ENCODE measurements at places on chromosomes 7 and 10. TPM values are rescaled to one million over a fixed set of nuclear protein-coding genes. Genes with fewer than 3 reads are reported as not detected.

DNA sequence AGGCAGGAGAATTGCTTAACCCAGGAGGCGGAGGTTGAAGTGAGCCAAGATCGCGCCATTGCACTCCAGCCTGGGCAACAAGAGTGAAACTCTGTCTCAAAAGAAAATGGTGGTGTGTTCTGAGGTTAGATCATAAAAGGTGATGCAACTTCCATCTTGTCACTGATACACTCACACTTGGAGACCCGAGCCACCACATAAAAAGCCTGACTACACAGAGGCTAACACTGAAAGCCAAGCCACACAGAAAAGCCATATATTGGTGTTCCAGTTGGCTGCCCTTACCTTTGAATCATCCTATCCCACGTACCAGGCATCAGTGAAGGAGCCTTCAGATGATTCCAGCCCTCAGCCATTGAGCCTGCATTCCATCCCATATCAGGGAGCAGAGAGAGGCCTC lies 4.0 kb downstream of the MORN4 start:
- no peak overlapping the region for H3K4me3 ChIP-seq
- no peaks in the 10 kb centered on the region for H3K27me3 ChIP-seq

DNA sequence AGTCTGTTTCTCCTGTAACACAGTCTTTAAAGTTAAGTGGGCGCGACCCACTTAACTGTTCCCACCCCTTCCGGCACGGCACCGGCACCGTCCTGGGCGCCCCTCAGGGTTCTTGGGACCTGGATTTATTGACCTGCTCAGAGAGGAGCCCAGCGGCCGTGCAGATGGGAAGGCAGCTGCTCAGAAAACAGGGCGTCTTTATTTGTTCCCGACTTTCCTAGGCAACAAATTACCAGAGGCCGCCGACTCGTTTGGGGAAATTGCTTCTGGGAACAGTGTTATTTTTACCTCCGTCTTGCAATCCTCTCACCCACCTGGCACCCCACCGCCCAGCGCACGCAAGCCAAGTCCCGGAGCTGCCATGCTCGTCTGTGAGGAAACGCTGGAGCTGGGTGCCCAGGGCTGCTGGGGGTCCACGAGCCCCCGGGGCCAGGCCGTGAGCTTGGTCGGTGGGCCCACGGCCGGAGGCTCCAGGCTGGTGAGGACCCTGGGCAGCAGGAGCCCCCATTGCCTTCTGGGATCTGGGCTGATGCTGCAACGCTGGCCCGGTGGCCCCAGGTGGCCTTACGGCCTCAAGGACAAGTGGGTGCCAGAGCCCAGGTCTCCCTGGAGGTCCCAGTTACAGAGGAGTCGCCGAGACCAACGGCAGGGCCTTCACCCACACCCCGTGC lies 14.9 kb upstream of the ADGRA1 start:
- no peaks in the 10 kb centered on the region for H3K4me1 ChIP-seq
- H3K27ac ChIP-seq = no peak overlapping the region
- no peak for DNase-seq

DNA sequence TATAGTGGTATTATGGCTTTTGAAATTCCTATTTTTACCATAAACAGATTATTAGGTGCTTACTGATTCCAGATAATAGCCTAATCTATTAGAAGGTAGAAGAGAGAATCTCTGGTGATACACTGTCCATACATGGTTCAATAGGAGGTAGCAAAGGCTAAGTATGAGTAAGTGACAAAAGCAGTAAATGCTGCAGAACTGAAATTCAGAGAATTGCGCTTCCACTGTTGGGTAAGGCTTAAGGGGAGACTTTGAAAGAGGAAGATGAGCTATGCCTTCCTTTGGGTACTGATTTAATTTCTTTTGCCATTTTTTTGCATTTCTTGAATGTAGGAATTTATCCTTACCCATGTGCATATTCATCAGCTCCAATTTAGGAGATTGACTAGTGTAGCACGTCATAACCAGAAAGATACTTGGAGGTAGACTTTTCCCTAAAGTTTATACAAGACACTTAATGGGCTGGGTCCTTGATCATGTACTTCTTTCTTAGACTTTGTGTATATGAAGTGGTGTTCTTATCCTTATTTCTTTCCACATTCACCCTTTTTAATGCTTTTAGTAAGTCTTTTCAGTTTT lies 15.3 kb downstream of the MKLN1 start:
- H3K27me3 ChIP-seq = no peaks in the 10 kb centered on the region
- H3K4me1 ChIP-seq = peaks cover 19% of the 10 kb centered on the region
- no peak overlapping the region for H3K27ac ChIP-seq
- no peak for DNase-seq
- no peak overlapping the region for H3K4me3 ChIP-seq

- no peaks in the 10 kb centered on the region for H3K27me3 ChIP-seq
- H3K36me3 ChIP-seq = no peaks in the 10 kb centered on the region
- H3K27ac ChIP-seq = no peak overlapping the region
- H3K4me3 ChIP-seq = no peak overlapping the region
- H3K4me1 ChIP-seq = no peaks in the 10 kb centered on the region
- DNase-seq = no peak
Observed at GRCh38 chr7:133331861-133332260, 79.0 kb downstream of the EXOC4 start.

The FAM107B gene
- total RNA-seq = 99.0 TPM

The ACTL6B gene
- total RNA-seq = not detected

The ACSM6 gene
- total RNA-seq = not detected

The GLRX3 gene
- 78.0 TPM for total RNA-seq

The RAB11FIP2 gene
- 6.0 TPM for total RNA-seq

Measured in PC-9 (cell line).